Thymus (tissue), 14 donors: ENCODE measurements at places on chromosomes 6 and 20.
A peak's percentile ranks its signal among the peaks of the same experiment; 100 is the strongest.

DNA sequence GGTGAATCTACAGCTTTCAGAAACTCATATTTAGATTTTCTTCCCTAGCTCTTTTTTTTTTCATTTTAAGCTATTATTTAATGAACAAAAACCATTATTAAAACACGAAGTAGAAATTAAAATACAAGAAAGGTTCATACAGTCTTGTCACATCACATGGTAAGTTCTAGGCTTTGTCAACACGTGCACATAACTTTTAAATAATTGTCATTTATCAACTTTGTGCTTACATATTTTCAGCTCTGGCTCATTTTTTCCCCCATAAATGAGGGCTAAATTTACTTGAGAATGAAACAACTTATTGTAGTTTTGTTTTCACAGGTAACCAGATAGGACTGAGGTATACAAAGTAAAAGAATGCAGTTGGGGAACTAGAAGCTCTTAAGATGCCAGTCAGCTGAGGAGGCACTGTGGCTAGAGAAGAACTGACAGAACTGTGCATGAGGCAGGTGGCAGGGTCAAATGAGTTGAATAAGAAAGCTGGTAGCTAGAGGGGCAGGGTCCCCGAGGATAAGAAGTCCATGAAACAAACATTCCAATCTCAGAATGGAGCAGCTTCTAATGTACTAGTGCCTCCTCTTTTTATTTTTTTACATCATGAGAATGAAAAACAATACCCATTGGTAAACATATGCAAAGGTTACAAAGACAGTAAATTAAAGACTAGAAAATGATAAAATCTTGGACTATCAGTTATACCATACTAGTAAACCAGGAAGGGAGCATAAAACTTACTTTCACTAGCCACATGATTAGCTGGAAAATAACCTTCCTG is 141.5 kb downstream of the MYB start:
- no peak for DNase-seq

GRCh38 chr6:52503323-52503747 is 73.5 kb downstream of the TRAM2 start:
- no peak for DNase-seq

- DNase-seq = no peak
Measured at GRCh38 chr6:4322846-4323309, 187.5 kb upstream of the ECI2 start.

DNA sequence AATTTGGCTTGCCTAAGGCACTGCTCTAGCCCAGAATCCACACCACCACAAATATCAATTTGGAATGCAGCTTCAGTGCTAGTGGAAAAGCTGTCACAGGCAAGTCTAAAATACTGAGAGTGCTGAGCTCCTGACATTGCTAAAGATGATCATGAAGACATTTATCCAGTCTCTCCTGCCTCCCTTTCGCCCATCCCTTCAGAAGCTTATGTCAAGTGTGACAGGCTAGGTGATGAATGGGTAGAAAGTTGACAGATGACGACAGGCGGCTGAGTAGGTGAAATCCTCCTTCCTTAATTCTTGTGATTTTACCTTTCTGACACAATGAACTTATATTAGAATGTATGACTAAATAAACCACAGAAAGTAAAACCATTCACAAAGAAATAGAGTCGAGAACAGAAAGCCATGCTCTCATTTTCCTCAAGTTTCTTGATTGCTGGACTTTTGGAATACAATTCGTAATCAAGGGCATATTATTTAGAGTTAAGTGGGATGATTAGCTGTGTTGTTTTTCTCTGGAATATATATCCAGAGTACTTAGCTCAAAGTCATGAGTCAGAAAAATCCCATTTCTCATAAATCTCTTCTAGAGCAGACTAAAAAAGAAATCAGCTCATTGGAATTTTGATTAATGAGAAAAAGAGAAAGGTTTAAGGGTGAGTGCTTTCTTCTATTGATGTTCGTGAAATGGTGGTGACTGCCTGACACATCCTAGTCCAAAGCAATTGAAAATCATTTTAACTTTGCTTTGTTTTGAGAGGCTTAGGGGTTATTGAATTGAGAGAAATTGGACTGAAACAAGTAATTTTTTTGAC is 1228.2 kb upstream of the CITED2 start:
- no peak for DNase-seq

DNA sequence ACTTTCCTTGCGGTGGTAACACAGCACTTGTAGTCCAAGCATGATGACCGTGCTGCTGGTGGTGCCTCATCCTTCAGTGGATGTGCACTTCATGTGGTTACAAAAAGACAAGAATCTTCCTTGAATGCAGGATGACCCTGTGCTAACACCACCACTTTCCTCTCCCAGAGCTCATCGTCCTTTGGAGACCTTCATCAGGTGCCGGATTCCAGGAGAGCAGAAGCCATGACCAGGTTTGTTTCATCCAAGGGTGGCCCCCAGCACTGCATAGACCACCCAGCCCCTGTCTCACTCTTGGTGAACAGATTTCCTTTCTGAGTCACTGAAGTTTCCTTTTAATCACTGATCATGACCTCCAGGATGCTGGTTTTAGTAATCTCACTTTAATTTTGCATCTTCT is 101.2 kb upstream of the SYNDIG1 start:
- no peak for DNase-seq

GRCh38 chr6:112382778-112383177 is 35.6 kb downstream of the RFPL4B start:
- no peak for DNase-seq

DNA sequence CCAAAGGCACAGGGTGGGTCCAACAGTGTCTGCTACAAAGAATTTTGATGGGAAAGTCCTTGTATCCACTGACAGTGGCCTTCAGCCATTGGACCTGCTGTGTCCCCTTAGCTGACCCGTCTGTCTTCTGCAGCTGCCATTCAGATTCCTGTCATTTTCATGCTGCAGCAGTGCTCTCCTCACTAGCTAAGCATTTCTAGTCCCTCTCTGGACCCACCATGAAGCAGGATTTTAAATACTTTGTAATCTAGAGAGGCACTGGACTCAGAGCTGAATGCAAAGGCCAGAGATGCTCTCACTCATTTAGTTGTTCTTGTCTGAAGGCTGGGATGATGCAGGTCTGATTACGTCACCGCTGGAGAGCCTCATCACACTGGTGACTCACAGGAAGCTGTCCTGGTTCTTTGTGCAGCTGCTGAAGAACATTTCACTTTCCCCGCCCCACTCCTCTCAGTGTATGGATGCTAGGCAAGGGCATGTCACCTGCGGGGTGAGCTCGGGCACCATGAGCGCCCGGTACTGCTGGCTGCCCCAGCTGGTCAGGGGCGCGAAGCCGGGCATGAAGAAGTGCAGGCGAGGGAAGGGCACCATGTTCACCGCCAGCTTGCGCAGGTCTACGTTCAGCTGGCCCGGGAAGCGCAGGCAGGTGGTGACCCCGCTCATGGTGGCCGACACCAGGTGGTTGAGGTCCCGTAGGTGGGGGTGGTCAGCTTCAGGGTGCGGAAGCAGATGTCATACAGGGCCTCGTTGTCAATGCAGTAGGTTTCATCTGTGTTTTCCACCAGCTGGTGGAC is 19.4 kb upstream of the TUBB2A start:
- DNase-seq = no peak

GRCh38 chr6:42326248-42326647 is 108.6 kb upstream of the MRPS10 start:
- DNase-seq = no peak

DNA sequence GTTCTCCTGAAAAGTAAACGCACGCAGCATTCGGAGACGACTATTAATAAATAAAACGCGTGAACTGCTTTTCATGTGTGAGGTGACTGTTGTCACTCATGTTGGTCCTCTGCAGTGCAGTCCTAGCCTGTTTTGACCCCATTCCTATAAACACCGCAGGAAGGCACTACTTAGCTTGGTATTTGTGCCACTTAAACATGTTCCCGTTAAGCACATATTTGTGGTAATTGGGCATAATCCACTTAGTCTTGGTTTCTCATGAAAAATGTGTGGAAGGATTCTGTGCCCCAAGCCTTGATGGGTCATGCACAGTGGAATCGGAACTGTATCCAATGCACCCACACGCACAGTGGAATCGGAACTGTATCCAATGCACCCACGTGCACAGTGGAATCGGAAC is 313.9 kb downstream of the THBS2 start:
- no peak for DNase-seq

DNA sequence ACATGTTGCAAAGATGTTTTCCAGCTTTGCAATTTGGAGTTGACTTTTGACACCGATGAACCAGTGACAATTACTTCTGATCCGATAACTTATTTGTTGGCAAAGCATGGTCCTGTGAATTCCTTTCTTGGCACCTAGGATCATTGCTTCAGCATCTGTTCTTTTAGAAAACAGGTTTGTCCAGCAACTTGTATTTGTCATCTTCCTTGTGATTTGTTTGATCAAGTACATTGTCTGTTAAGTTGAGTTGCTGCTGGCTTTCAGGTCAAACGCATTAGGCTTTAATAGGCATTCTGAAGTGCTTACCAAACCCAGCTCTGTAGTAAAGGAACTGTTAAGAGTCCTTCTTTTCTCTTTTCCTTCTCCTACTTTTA is 192.4 kb upstream of the ZNF217 start:
- DNase-seq = no peak

- DNase-seq = no peak
Measured at GRCh38 chr20:19911810-19912382, 105.3 kb upstream of the NAA20 start.

GRCh38 chr6:15023448-15023847 is 222.4 kb upstream of the JARID2 start:
- no peak for DNase-seq

DNA sequence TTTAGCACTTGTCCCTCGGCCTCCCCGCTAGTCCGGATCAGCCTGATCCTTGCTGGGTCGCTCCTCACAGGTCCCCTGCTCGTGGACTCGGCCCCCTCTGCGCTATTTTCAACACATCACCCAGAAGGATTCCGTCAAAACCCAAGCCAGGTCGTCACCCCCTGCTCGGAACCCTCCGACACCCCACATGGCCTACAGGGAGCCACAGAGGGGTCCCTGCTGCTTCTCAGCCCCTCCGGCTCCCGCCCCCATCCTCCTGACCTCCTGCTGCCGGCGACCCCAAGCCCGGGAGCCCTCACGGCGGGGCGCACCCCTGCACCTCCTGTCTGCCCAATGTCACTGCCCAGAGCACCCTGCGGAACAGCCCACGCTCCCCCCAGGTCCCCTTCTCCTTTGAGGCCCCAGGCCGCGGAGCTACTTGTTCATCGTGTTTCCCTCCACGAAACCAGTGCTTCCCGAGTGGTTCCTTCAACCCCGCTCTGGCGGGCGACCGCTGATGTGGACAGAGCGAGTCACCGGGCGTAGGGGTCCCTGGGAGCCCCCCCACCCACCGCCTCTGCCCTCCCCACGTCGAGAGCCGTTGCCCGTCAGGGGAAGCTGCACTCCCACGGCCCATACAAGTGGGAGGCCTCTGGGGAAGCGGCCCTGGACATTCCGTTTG is 638 bp upstream of the MYL9 start:
- no peak for DNase-seq

DNA sequence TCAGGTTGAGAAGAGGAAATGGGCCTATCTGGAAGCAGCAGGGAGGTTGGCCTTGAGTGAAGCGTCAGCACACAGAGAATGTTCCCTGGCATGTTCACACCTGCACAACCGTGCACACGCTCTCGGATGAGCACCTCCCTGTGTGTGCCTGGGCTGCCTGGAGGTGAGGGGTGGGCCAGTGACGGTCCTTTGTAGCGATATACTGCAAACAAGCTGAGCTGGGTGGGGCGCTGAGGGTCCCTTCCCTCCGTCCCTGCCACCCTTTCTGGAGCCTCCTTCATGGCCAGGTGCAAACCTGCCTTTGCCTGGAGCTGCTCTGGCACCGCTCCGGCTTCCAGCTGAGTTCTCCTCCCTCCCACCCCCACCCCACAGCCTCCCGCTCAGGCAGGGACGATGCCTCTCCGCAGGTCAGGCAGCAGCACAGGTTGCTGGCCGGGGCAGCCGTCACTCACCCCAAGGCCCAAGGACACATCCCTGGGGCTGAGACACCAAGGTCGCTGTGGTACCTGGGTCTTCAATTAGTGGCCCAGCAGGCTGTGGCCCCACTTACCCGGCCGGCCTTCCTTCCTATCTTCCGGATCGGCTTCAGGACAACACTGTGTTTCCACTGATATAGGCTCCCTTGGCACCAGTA is 111.6 kb downstream of the ERMARD start:
- DNase-seq = no peak

DNA sequence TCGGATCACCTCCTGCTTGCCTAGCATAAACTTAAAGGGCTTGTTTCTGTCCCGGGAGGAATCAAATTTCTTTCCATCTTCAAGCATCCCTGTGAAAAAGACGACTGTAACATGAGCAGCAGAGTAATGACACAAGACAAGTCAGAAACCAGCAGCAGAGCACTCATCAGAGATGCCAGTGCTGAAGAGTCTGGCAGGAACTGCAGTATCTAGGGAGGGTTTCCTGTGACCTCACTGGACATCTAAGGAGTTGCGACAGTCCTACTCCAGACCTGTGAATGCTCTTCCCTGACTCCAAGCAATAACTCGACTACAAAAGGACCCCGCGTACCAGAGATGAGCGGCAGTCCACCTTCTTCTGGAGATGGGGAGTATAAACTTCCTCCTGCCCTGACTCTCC is 17.3 kb downstream of the FKBP1A start:
- DNase-seq = no peak

DNA sequence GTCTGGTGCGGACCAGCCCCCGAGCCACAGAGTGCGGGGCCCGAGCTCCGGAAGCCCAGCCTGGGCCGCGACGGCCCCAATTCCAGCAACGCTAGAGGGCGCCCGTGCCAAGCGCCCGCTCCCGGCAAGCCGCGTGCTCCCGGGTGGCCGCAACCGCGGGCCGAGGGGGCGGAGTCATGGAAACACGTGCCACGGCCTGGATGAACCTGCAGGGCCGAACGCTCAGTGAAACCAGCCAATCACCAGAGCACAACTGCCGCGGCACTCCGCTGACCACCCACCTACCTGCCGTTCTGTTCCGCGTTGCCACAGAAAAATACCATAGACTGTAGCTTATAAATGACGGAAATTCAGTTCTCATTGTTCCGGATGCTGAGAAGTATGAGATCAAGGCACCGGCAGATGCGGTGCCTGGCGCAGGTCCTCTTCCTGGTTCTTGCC is 85.7 kb upstream of the FOXC1 start:
- DNase-seq = peak; percentile 40

GRCh38 chr6:74320715-74321114 is 624.7 kb downstream of the CD109 start:
- no peak for DNase-seq

DNA sequence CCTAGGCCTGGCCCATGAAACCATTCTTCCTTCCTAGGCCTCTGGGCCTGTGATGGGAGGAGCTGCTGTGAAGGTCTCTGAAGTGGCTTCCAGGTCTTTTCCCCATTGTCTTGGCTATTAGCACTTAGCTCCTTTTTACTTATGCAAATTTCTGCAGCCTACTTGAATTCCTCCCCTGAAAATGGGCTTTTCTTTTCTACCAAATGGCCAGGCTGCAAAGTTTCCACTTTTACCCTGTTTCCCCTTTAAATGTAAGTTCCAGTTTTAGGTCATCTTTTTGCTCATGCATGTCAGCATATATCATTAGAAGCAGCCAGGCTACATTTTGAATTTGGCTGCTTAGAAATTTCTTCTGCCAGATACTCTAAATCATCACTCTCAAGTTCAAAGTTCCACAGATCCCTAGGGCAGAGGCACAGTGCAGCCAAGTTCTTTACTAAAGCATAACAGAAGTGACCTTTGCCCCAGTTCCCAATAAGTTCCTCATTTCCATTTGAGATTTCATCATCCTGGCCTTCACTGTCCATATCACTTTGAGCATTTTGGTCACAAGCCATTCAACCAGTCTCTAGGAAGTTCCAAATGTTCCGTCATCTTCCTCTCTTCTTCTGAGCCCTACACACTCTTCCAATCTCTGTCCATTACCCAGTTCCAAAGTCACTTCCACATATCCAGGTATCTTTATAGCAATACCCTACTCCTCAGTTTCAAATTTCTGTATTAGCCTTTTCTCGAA is 71.9 kb downstream of the TBC1D7 start:
- no peak for DNase-seq

- DNase-seq = no peak
Measured at GRCh38 chr6:15416932-15417509, 171.2 kb downstream of the JARID2 start.
